Renal pelvis (tissue), 12 donors: ENCODE measurements at places on chromosomes 3 and 15. TPM values are rescaled to one million over a fixed set of nuclear protein-coding genes. Genes with fewer than 3 reads are reported as not detected.

- no peak for DNase-seq
These were observed 267.6 kb upstream of the MDFIC2 start for GRCh38 chr3:70580021-70580420.

DNA sequence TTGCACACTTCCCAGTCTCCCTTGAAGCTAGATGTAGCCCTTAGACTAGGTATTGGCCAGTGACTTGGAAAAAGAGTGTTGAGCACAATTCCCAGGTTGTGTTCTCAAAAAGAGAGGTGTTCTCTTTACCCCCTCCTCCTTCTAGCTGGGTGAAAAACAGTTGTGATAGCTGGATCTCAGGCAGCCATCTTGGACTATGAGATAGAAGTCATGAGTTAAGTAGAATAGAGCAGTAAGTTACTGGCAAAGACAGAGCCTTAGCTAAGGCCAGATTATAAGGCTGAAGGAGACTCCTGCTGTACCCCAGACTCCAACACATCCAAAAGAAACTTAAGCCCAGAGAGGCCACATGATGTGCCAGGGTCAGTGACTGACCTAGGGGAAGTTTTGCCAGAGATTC, 8.1 kb upstream of the STRA6 start:
- DNase-seq = no peak

- no peak for DNase-seq
These were observed 118.9 kb upstream of the CCDC54 start for GRCh38 chr3:107258300-107258699.

- DNase-seq = no peak
These were observed 267.0 kb downstream of the ZBTB20 start for GRCh38 chr3:114880078-114880477.

DNA sequence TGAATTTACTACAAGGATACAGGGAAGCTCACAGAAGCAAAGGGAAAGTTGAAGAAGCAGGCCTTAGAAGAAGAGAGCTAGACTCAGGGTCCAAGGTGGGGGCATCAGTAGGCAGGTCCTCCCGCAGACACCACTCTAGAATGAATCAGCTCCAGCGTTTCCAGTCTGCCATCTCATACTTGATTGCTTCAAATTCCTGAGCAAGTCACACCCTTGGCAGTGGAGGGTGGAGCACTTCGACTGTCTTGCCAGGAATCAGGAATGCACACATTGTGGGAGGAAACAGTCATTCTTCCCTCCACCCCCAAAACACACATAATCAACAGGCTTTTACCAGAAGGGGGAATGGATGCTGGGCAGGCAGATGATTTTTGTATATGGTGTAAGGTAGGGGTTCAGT, 78.5 kb downstream of the CHCHD6 start:
- no peak for DNase-seq

- peak; percentile 31 for DNase-seq
These were observed at the start of gene UPK1B for GRCh38 chr3:119173325-119173724. TSS of gene UPK1B (plus strand) at chr3:119173598. CDS start at chr3:119186742, 13,144 bp downstream.

Gene GABRA5
- 0.27 TPM for polyA plus RNA-seq

Gene AKAP13
- polyA plus RNA-seq = 94.8 TPM
